ENCODE measurements at places on chromosomes 7 and 10.
A peak's percentile ranks its signal among the peaks of the same experiment; 100 is the strongest.

GRCh38 chr7:138125598-138126111 is 49.4 kb downstream of the AKR1D1 start:
- DNase-seq, result no peak

DNA sequence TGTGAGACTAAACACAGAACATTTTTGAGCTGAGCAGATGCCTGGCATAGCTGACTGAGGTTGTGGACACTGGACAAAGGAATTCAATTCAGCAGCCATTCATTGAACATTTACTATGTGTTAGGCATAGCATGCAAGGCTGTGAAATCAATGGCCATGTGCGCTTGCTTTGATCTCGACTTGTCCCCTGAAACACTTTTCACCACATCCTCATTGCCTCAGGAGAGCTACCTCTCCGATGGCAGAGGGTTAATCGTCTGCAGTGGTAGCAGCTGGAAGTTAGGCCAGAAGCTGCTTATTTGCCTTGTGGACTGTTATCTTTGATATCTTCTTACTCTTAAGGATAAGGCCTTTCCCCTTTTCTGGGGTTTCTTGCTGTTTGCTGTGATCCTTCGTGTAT is 297.8 kb downstream of the AUTS2 start:
- DNase-seq, result peak; percentile 74

DNA sequence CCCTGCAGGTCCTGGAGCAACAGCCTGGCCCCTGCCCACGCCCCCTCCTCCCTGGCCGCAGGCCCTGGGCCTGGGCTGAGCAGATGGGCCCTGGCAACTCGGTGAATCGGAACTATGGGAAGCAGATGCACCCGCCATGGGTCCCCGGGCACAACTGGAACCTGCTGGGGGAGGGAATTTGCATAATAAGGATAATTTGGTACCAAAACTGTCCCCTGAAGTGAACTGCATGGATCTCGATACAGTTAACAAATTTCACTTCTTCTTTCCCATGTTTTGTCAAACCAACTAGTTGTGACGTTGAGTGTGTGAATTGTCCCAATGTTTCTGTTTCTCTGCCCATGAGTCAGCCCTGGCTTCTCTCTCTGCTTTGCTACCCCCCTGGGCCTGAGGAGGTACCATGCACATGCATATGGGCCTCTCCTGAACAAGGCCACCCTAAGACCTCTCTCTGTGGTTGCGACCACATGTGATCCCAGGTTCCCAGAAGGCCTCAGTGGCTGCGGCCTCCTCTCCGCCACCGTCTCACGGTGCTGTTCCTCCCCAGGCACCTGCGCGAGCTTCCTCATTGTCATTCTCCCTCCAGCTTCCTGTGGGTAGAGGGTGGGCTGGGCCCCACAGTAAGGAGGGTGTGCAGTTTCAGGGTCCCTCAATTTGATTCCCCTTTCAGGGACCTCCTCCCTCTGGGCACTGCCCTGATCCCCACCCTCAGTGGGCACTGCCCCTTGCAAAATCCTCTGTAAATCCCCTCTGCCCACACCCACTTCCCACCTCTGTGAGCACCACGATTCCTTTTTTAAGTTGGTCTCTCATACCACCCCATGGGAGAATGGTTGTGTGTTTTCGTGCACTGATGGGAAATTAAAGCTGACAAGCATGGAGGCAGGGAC is 40.0 kb downstream of the FIGNL1 start:
- DNase-seq, result peak; percentile 75

GRCh38 chr7:2313450-2314208 is 612 bp downstream of the SNX8 start:
- no peak for DNase-seq

DNA sequence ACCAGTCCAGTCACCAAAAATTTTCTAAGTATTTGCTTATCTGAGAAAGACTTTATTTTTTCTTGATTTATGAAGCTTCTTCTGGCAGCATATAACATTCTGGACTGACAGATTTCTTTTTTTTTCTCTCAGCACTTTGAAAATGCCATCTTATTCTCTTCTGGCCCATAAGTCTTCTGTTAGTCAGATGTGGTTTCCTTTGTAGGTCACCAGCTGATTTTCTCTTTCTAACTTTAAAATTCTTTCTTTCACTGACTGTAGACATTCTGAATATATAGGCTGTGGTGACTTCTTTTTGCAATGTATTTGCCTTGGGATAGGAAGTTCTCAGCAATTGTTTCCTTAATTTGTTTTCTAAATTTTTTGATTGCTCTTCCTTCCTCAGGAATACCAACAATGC is 172.5 kb downstream of the CCDC7 start:
- DNase-seq, result no peak

- no peak for DNase-seq
Observed at GRCh38 chr10:110370006-110370405, 65.3 kb upstream of the SMNDC1 start.

GRCh38 chr7:158082761-158083160 is 504.9 kb downstream of the PTPRN2 start:
- no peak for DNase-seq

DNA sequence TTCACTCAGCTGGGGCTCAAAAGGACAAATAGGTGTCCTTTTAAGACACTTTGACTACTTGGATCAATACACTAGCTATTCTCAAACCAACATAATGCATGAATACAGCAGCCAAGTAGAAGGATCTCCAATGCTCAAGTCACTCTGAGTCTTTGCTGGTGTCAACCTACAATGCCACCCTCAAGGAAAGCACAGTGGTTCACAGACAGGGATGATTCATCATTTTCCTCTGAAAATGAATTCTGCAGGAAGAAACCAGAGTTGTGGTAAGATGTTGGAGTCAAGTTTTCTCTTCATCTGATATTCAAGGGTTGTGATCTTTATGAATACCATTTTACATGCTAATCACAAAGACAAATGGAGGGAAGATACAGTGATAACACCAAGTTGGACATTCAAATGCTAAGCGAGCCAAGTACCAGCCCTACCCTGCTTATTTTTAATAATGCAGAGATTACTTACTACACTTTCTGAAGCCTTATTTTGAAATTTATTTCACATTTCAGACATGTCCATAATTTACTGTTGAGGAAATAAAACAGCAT is 143.1 kb upstream of the FGFR2 start:
- DNase-seq, result no peak

- DNase-seq, result no peak
Observed at GRCh38 chr10:24197263-24197662, 11.7 kb upstream of the KIAA1217 start.

DNA sequence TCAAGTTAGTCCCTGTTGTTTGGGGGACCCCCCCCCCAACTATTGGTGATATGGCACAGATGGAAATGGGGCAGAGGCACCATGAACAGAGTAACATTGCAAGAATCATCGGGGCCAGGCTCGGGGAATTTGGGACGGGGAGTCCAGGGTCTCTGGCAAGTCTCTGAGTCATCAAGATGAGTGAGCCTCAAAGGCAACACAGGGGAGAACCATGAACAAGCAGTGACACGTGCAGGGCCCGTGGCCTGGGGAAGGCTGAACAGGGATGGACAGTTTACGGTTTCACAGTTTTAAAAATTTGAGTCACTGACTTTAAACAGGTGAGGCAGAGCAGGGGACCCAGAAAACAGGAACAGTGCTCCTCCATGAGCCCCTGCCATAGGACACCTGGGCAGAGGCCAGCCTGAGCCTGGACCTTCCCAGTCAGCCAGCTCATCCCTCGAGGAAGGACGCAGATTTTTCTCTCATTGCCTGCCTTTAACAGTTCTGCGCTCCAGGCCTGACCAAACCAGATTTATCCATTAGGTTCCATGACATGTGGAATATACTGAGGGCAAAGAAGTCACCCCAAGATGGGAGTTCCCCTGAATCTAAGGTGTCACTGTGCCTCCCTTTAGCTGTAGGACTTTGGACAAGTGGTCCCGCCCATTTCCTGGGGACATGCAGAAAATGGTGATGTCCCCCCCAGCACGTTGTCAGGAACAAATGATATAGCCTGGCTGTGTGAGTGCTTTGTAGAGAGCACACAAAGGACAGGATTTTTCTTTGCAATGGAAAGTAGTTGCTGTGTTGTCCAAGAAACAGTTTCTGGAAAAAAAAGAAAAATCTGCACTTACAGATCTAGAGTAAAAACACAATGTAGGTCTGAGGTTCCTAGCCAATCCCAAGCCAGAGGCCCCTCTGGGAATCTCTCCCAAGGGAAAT is 23.8 kb downstream of the CHST15 start:
- no peak for DNase-seq

DNA sequence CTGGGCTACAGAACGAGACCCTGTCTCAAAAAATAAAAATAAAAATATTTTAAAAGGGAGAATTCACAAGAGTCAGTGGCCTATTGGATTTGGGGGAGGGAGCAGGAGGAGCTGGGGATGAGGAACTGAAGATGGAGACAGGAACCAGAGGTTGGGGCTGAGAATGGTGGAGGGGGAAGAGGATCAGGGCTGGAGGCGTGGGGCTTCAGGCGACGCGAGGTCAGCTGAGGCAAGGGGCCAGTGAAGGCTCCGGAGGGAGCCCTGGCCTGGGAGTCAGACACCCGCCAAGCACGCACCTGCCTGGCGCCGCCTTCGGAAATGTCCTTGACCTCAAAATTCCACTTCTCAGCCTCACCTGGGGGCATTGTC is 671 bp upstream of the CLEC2L start:
- no peak for DNase-seq

DNA sequence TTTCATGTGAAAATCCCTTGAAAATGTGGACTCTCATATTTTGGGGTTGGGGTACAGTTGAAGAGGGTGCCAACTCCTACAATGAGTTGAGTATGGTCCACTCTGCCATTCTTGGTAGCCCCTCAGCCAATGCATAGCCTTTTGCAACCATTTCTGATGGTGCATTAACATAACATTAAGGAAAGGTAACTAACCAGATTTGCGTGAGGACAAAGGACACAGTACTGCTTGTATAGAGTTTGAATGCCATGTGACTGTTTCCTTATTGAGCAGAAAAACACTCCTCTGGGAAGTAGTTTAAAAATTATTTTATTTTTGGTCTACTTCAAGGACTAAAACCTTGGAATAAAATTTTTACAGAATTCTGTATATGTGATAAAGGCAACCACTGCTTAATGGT is 107.9 kb downstream of the HIBADH start:
- no peak for DNase-seq

DNA sequence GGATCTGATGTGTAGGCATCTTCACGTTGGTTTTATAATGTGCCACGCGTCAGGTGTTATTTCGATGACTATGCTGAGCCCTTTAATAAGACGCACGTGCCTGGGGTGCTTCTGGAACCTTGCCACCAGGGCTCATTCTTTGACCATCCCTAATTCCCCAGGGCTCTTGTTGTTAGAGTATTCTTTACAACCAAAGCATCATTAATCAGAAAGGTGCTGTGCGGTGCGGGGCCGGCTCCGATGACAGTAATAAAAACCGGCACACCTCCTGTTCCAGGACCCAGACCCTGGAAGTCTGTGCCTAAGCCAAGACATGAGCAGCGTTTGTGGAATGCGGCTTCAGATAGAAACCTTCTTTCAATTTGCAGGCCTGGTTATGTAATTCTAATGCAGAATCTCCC is 58.4 kb downstream of the MGMT start:
- DNase-seq, result no peak

DNA sequence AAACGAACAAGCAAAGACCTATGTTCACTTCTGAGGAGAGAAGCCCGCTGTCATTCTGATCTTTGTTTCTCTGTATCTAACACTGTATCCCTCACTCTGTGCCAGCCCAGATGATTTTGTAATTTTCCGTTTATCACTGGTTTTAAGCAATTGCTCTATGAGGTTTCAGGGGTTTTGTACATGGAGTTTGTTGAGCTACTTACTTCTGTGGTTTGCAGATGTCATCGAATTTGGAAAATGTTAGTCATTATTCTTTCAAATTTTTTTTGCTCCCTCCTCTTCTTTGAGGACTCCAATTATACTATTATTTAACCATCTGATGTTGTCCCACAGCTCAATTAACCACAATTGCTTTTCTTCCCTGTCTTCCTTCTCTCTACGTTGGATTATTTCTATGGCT is 650.9 kb upstream of the IGFBP3 start:
- DNase-seq, result no peak

DNA sequence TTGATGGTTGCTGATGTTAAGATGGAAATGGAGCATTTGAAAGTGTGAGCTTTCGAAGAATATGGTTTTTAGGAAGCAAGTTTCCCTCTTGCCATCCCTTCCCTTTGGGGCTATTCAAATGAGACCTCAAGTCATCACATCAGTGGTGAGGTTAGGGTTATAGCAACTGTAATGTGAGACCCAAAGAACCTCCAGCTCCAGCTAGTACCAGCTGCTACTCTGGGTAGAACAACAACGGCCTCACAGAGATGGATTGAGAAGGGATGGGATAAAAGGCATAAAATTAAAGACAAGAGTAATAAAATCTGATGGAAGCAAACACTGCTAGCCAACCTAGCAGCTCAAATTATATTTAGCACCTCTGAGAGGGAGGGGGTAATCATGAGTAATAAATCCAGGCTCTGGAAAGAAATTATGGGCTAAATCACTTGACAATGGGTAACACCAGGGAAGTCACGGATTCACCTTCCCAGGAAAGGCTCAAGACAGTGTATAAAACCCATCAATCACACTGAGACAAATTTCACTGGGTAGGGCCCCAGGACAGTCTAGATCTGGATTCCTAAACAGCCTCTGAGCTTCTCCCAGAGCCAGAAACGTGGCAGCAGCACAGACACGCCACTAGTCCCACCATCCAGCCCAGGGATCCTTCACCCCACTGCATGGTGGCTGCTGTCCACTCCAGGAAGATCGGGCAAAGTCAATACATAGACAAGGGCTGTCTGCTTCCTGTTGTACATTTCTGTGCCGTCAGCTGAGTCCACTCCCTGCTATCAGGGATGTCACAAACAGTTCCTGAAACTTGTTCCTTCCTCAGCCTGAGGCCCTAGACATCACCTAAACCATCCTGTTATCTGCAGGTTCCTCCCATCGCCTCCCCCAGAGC is 151.1 kb downstream of the GFRA1 start:
- no peak for DNase-seq

DNA sequence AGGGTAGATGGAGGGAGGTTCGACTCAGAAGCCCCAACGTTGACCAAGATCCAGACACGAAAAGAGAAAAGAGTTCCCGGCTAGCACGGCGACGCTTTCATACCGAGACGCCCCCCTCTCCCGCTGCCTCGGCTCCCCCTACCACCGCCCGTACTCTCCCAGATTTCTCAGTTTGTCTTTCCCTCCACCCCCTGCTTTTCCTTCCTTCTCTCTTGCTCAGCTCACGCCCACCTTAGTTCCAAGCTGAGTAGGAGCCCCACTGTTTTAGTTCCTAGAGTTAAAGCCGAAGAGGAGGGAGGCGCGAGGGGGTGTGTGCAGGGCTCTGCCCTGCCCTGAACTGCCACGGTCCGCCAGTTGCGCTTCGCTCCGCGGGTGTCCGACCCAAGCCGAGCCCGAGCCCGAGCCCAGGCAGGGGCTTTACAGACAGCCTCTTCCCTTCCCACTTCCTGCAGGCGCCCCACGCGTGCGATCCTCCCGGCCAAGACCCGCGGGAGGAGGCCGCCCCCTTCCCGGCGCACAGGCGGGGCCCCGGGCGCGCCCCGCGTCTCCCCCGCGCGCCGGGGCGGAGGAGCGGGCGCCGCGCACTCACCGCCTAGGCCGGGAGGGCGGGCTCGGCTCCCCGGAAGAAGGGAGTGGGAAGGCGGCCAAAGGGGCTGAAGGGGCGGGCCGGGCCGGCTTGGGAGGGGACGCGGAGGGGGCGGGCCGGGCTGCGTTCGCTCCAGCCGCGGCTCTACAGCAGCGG is at the start of gene EPHB6:
TSS of gene EPHB6 (plus strand) at position 705 of the 742 bp plus-strand sequence. CDS start 8,152 bp downstream, outside the sequence.
- peak; percentile 78 for DNase-seq

- no peak for DNase-seq
Observed at GRCh38 chr10:112332509-112333228, 41.2 kb upstream of the ACSL5 start.

Measured in DND-41 (cell line).